AG08395 (cell line): ENCODE measurements at places on chromosomes 2 and 18.

DNA sequence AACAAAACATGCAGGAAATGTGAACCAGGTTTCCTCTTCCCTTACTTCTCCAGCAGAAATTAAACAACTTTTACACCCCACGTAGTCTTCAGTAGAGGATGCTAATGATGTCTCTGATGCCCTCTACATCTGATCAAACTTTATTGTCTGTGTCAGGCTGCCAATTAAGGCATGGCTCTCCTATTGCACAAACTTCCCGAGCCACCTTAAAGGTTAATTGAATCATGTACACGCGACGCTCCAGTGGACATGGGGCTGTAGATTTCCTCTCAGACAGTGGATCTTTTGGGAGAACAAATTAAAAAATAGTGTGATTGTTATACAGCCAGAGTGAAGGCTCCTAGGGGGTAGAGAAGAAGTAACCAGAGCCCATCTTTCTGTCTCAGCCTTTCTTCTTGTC lies 301.6 kb downstream of the SMAD2 start:
- no peak for DNase-seq

DNA sequence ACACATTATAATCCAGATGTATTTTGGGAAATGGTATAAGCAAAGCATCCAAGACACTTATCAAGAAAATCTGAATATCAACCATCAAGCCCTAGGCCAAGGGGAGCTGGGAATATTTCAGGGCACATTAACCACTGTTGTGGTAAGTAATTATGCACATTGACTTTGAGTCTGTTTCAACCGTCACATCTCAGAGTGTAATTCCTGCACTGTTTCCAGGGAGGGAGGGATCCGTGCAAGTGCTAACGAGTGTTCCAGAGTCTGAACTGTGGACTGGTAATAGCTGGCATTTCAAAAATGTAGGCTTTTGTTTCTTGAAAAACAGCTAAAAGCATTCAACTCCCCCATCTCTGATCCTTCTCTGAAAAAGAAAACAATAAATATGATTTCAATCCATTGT lies 681.6 kb downstream of the BCL11A start:
- DNase-seq: no peak

GRCh38 chr18:26271917-26272549 lies 45.8 kb downstream of the TAF4B start:
- DNase-seq: no peak

GRCh38 chr18:69774831-69775230 lies 172.8 kb downstream of the CD226 start:
- no peak for DNase-seq

- no peak for DNase-seq
Observed at GRCh38 chr2:210919128-210919527, 362.7 kb downstream of the CPS1 start.

DNA sequence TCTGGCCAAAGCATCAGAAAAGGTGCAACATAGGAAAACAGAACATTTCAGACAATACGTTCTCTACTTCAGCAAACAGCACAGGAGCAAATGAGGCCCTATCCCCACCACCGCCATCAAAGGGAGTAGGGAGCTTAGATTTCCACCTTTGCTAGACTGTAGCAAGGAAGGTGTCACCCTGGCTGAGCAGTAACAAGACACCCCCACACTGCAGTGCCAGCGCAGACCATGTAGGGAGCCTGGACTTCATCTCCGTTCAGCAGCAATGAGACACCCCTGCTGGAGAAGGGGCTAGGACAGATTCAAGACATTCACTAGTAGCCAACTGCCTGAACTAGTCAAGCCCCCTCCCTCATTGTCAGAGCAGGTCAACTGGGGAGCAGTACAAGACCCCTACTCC lies 160.1 kb upstream of the CBLN2 start:
- no peak for DNase-seq

- no peak for DNase-seq
Observed at GRCh38 chr2:71637736-71638135, 184.4 kb downstream of the DYSF start.

GRCh38 chr2:96844405-96844808 lies 586 bp upstream of the ANKRD23 start:
- no peak for DNase-seq

DNA sequence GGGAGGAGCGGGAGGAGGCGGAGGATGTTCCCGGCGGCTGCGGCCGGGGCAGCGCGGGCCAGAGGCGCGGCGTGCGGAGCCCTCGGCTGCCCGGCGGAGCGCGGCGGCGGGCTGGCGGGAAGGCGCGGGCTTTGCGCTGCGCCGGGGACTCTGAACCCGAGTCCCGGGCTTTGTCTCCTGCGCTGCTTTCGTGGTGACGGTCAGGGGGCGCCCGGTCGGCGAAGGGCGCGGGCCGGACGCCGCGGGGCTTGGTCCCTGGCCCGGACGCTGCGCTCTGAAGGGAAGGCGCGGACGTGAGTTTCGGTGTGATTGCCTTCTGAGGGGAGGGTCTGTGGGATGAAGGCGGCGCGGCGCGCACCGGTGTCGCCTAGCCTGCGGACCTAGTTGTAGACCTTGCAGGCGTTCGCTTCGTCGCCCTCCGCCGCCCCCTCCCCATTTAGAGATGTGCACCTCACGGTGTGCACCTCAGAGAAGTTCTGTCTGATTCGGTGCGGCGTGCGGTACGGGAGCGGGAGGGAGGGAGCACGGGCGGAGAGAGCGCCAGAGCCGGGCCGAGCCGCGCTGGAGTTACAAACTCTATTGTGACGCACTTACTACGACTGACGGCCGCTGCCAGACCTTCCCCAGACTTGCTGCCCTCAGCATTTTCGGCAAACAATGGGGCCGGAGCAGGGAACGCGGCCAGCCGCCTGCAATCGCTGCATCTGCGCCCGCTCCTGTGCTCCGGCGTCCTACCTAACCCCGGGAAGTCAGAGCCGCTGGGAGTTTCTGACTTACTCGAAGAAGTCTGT lies 2.1 kb downstream of the BCL2L11 start:
- DNase-seq: peak; percentile 64

DNA sequence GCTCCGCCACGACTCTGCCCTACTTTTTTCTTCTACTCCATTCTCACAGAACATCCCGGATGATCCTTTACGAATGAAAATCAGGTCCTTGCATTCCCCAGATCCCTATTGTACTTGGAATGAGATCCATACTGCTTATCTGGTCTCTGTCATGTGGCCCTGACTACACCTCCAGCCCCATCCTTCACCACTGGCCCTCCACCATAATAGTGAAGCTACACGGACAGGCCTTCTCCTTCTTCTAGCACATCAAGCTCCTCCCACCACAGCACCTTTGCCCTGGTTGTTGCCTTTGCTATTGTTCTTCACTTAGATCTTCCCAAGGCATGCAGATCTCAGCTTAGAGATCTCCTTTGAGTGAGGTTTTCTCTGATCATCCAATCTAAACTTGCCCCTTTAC lies 20.1 kb upstream of the RMDN2 start:
- DNase-seq: no peak

GRCh38 chr2:104932243-104932642 lies 78.3 kb downstream of the POU3F3 start:
- no peak for DNase-seq

GRCh38 chr2:20185176-20186022 lies 39.5 kb downstream of the SDC1 start:
- no peak for DNase-seq

DNA sequence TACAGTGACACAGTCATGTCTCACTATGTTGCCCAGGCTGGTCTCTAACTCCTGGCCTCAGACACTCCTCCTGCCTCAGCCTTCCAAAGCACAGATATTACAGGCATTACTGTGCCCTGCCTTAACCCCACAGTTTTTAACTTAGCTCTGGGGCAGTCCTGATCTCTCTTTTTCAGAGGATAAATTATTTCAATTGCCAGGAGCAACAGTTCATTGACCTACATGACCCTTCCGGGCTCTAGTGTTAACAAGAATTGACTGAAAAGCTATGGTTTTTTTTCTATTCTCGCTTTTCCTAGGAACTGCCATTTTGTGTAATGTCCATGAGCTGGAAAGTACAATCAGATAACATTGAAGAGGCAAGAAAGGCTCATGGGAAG lies 92.8 kb downstream of the HNRNPLL start:
- DNase-seq: no peak

- no peak for DNase-seq
Observed at GRCh38 chr2:188129677-188130076, 162.0 kb upstream of the GULP1 start.

DNA sequence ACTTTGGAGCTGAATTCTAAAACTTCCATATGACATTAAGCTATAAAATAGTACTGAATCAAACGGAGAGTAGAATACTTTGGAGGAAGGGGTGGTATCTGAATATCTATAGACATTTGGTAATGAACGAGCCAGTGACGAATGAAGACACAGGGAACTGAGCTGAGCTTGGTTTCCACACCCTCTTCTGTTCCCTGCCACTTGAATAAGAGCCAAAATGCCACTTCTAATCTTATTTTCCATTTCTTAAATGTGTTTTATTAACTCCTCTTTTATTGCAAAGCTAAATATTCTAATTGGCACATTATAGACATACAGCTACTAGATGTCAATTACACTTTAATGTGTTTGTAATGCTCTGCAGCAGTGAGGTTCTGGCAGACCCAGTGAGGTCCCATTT lies 76.1 kb downstream of the AFF3 start:
- DNase-seq: no peak

GRCh38 chr2:212264187-212264586 lies 274.4 kb downstream of the ERBB4 start:
- no peak for DNase-seq

GRCh38 chr2:58131191-58132011 lies 84.8 kb downstream of the VRK2 start:
- no peak for DNase-seq

DNA sequence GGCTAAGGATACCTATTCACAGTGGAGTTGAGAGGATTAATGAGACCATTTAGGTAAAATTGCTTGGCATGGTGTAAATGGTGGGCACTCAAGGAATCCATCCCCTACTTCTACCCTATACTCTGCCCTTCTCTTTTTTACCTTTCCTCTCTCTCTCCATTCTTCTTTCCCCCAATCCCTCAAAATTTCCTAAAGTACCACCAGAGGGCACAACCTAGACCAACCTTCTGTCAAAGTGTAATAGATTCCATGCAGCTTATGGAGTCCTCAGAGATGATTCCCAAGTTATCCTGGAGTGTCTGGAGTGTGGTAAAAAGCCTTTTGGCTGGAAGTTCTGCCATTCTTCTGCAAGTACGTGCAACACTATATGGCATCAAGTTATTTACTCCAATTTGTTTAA lies 33.0 kb upstream of the CCDC195 start:
- no peak for DNase-seq

GRCh38 chr2:30359644-30360167 lies 87.3 kb upstream of the LCLAT1 start:
- DNase-seq: peak; percentile 45
